Stimulated activated CD8-positive, alpha-beta memory T cell treated with anti-CD3 and anti-CD28 coated beads, Interleukin-4, amount 100 ng/mL, for 1 hour (primary cell): ENCODE measurements at places on chromosomes 12 and 14.

DNA sequence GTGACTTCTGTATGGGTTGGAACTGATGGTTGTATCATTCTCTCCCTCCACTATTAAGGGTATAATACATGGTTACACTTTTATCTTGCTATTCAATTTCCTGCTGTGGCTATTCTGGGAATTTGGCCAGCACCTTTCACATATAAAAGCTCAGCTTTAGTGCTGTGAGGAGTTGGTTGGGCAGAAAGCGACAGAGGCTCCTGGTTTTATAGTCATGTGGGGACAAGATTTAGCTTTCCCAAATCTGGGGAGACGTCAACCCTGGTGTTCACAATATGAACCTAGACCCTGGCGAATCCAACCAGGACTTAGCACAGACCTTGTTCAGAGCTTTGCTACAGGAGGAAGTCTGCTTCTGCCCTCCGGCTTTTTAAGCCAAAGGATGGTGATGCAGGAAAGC lies 36.5 kb downstream of the FOS start:
- no peak for DNase-seq

DNA sequence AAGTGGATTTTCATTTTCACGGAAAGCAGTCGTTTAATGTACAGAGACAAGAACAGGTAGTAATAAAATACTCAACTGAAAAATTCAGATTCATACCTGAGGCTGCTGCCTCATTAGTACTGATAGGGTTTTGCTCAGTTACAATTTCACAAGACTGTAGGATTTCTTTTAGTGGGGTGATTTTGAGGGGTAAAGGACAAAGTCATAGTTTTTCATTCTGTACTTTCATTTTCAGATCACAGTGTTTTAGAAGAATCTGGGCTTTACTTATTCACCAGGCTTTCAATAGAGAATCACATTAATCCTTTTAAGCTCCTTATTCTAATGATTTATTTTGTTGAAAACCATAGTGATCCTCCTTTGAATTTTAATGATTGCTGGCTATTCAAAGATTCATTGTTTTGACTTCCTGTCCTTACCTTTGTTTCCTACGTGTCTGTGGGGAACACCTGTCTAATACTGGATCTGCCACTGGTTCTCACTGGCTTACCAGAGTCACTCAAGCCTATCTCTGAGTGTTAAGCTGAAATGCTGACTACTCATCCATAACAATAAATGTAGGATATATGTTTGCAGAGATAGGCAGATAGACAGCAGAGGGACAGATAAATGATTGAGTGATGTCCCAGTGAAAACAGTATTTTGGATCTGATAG lies 243.8 kb upstream of the NPAS3 start:
- no peak for DNase-seq

DNA sequence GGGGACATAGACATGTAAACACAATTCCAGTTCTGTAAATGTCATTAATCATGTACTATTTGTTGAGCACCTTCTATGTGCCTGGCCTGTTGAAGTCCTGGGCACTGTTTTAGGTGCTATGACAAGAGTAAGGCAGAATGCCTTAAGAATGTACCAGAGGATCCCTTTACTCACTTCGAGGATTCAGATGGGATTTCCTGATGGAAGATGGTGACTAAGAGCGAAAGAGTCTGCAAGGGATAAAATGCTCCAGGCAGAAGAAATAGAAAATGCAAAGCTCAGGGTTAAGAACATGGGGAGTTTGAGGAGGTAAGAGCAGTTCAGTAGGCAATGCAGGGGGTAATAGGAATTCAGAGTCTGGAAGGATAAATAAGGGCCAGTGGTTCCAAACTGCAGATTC lies 671.3 kb upstream of the TBX3 start:
- DNase-seq: no peak

DNA sequence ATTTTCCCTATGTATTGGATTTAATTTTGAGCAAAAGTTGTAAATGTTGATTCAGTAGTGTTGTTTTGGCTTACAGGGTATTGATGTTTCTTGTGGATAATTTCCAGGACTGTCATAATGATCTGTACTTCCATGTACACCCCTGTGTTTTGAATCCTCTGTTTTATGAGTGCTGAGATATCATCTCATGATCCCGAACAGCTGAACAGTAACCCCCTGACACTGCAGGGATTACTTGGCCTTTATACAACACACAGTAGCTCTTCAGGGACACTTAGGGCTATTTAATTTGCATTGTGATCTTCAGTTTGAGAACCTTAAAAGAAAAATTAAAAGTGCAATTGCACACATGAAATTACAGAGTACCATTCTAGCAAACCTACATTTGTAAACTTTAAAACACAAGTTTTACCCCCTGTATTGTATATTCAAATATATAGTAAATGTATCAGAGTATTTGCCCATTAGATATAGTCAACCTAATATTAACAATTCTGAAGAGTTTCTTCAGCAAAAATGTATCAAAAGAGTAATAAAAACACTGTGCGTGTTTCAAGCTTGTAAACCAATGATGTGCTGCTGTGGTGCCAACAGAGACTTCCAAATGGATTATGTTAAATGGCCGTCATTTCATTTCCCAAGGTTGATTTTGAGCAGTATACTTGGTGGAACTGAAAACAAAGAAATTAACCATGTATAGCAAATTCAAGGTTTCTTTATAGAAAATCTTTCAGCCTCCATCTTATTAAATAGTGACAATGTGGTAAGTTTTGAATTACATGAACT lies 27.9 kb upstream of the MYF6 start:
- no peak for DNase-seq

DNA sequence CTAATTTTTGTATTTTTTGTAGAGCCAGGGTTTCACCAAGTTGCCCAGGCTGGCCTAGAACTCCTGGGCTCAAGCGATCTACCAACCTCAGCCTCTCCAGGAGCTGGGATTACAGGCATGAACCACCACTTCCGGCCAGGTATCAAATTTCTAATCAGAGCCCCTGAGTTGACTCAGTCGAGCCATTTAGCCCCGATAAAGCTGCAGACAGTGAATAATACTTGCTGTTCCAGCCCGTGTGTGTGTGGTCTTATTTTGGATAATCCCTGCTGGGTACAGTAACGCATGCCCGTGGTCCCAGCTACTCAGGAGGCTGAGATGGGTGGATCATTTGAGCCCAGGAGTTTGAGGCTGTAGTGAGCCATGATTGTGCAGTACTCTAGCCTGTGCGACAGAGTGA lies 57.0 kb downstream of the TEAD4 start:
- DNase-seq: no peak

DNA sequence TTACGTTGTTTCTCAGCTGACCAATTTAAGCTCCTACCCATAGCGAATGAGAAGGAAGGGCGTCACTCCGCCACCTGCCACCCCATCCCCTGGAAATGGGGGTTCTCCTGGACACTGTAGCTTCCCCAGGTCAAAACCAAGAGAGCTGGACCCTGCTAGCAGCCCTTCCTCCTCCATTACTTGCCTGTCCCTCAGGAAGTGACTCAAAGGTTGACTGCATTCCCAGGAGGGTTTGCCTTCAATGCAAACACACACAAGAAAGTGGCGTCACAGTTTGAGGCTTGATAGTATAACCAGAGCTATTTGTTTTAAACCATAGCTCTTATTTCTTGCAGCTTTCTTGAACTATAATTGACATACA lies 79.1 kb downstream of the KCNK13 start:
- no peak for DNase-seq
